ENCODE measurements at places on chromosomes 11 and 22.

DNA sequence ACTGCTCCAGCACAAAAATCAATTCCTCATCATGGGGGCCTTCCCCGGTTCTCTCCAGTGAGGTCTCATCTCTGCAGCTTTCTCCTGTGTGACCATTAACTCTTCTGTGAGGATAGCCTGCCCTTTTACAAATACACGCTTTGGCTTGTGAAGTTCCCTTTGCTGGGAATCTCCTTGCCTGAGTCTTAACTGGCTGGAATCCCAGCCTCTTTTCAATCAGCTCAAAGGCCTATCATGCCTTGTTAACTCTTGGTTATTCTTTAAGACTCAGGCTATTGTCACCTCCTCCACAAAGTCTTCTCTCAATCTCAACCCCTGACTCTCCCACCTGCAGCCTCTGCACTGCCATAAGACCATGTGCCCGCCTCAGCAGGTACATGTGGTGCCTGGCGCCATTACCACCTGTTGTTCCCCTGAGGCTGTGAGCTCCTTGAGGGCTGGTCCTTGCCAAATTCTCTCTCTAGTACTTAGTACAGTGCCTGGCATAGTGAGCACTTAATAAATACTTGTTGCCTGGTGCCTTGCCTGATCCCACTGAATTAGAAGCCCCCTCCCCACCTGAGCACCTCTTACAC lies 128.2 kb downstream of the ST3GAL4 start:
- no peak for DNase-seq

DNA sequence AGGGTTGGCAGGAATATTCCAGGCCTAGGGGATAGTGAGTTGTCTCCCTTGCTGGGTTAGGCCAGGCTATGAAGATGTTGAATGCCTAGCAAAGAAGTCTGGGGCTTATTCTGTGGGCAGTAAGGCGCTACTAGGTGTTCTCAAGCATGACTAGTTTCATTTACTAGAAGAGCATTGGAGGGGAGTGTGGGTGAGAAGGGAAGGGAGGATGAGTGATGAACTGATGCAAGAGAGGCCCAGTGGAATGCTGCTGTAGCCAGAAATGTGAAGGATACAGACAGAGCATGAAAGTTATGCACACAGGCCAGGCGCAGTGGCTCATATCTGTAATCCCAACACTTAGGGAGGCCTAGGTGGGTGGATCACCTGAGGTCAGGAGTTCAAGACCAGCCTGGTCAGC lies 33.5 kb downstream of the POU2F3 start:
- DNase-seq = no peak

DNA sequence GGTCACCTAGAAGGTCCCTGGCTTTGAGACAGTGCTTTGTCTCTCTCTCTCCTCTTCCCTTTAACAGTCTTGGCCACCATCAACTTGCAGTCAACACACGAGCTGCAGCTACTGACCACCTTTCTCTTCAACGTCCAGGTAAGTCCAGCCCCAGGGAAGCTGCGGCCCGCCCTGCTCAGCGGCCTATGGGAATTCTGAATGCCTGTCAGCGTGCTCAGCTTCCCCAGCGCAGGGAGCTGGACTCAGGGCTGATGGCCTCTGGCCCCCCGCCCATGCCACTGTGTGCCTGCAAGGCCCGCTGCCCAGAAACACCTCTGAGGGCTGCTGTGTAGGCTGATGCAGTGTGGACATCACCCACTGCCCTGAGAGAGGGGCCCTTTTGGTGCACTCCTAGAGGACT lies 32.5 kb downstream of the GLB1L2 start:
- DNase-seq = no peak

DNA sequence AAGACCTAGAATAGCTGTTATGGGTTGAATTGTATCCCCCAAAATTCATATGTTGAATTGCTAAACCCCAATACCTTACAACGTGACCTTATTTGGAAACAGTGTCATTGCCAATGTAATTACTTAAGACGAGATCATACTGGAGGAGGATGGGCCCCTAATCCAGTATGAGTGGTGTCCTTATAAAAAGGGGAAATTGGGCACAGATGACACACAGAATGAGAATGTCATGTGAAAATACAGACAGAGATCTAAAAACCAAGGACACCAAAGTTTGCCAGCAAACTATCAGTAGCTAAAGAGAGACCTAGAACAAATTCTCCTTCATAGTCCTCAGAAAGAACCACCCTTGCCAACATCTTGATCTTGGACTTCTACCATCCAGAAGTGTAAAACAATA lies 127.7 kb downstream of the ATXN10 start:
- DNase-seq = no peak

- no peak for DNase-seq
Observed at GRCh38 chr11:69352715-69353319, 58.9 kb downstream of the MYEOV start.

DNA sequence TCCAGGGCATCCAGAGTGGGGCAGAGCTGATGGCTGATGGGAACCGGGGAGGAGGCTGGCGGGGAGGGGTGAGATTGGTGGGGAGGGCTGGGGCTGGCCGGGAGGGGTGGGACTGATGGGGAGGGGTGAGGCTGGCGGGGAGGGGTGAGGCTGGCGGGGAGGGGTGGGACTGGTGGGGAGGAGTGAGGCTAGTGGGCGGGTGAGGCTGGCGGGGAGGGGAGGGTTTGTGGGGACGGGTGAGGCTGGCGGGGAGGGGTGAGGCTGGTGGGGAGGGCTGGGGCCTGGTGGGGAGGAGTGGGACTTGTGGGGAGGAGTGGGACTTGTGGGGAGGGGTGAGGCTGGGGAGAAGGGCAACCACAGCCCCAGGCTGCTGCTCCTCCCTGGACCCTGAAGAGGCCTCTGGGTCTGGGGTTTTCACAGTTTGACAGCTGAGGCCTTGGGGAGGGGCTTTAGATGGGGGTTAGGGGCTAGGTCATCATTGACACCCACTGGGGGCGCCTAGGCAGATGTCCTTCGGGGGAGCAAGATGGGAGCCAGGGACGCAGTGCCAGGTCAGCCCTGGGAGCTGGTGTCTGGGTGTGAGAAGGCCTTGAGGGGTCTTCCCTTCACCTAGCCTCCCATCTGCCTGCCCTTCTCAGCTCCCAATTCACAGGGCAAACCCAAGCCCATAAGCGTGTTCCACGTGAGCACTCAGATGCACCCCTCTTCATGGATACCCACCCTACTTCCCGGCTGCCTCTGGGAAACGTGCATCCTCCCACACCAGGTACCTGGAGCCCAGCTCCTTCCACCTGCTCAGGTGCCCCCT lies 26.7 kb downstream of the PARVG start:
- DNase-seq = no peak

DNA sequence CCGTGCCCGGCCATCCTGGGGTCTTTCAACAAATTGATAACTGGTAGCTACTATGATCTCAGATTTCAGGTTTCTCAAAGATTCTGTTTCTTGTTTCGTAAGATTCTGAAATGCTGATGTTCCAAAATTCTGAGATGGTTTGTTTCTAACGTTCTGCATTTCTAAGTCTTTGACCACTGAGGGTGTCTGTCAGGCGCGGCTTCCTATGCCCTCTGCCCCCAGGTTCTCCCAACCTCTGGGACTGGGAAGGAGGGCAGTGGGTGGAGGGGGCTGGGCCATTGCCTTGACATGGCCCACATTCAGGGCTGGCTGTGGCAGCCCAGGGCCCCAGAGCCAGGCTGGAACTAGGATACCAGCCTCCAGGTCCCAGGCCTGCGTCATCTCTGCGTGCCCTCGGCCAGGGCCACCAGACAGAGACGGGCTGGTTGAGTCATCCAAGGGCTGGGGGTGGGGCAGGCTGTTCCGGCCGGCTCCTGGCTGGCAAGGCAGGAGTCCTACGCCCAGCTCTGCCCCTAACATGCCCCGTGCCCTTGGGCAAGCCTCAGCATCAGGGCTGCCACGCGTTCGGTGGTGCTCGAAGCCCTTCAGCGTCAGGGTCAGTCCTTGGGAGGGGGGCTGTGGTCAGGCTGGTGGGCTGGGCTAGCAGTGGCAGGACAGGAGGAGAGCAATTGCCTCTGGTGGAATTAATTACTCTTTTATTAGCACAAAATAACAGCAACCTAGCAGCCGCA lies 5.2 kb downstream of the TMEM134 start:
- DNase-seq = no peak

All from stimulated activated naive CD4-positive, alpha-beta T cell (primary cell).